Activated CD4-positive, alpha-beta T cell treated with anti-CD3 and anti-CD28 coated beads for 36 hours (primary cell): ENCODE measurements at places on chromosomes 3 and 15.
A peak's percentile ranks its signal among the peaks of the same experiment; 100 is the strongest.

- no peak for DNase-seq
Measured at GRCh38 chr3:74054566-74054965, 429.8 kb upstream of the PDZRN3 start.

- DNase-seq = no peak
Measured at GRCh38 chr15:94791510-94791909, 560.1 kb downstream of the MCTP2 start.

GRCh38 chr3:171453180-171453886, 6.9 kb downstream of the TNIK start:
- no peak for DNase-seq

- DNase-seq = peak; percentile 42
Measured at GRCh38 chr15:60899322-60899966, 329.7 kb downstream of the RORA start.

GRCh38 chr3:149812165-149812605, 830 bp upstream of the RNF13 start:
- DNase-seq = no peak

DNA sequence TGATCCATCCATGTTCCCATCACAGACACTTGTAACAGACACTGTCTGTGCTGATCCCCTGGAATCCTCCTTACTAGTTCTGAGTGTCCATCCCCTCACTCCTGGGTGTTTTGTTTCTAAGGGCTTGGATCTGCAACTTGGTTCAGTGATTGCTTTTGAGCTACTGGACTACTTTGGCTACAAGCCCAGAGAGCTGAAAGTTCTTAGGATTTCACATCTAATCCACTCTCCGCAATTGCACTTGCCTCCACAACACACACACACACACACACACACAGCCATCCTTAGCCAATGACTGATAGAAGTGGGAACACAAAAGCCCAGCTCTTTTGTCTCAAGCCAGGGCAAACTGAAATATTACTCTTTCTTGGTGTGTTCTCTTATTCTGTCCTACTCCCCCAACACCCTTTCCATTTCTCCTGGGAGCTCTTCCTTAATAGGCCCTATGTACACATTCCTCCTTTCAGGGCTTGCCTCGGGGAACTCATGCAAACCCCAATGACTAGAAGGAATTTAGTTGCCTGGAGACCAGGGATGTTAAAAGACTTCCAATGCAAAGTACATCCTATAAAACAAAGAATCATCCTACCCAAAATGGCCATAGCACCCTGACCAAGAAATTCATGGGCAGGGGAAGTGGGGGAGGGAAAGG, 206.1 kb upstream of the UBE2E2 start:
- no peak for DNase-seq

DNA sequence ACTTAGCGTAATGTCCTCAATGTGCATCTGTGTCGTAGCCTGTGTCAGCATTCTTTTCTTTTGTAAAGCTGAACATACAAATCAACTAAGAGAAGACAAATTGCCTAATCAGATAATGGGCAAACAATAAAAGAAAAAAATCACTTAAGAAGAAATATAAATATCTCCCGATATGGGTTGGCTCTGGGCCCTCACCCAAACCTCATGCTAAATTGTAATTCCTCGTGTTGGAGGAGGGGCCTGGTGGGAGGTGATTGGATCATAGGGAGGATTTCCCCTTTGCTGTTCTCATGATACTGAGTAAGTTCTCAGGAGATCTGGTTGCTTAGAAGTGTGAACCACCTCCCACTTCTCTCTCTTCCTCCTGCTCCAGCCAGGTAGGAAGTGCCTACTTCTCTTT, 285.0 kb upstream of the LYSMD4 start:
- no peak for DNase-seq

DNA sequence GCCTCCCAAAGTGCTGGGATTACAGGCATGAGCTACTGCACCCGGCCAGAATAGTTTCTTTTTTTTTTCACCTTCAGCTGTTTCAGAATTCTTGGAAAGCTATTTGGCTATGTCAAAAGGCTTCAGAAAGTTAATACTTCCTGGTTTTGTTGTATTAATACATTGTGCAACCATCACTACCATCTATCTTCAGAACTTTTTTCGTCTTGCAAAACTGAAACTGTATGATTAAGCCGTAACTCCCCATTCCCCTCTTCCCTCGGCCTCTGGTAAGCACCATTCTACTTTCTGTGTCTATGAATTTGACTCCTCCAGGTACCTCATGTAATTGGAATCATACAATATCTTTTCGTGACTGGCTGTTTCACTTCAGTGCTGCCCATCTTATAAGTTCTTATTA, 5.2 kb upstream of the NOX5 start:
- no peak for DNase-seq

DNA sequence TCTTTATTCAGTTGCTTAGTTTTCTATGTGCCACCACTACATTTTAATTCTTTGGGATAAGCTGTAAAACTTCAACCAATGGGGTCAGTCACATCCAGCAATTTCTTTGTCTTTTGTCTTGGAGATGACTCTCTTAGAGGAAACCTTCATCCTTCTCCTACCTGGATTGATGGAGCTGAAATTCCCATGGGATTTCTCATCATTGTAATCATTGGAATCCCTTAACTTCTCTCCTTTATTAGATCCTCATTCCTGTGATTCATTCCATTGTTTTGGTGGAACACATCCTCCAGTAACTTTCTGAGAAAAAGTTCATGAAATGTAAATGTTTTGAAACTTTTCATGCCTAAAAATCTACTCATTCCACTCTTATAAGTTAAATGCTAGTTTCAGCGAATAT, 9.6 kb upstream of the PLOD2 start:
- DNase-seq = no peak

DNA sequence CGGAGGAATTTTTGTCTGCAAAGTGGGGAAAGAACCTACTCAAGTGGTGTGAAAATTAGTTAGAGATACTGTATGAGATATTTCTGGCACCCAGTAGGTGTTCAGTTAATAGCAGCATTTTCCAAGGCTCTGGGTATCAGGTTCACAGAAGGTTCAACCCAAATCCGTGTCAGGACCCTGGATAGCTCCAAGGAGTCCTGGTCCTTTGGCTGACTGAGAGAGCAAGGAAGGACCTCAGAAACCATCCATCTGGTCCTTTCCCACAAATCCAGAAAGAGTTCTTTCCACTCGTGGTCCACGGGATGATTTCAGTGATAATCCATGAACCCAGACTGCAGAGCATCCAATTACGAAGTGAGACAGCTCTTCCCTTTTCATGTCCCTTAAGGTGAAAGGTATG, 51.4 kb downstream of the SLC6A11 start:
- peak; percentile 12 for DNase-seq

DNA sequence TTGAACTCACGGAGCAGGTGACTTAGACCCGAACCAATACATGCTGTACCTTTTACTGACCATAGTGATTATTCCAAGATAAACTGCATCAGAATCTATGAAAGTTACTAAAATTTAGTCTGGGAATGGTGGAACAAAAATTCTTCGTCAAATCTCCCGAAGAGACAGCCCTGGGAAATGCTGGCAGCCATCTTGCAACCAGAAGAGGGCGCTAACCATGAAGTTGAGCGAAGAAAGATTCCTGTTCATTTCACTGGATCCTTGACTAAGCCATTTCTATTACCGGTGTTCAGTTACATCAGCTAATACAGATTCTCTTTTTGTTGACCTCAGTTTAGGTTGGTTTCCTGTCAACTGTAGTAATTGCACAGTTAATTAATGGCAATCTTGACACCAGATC, 199.6 kb downstream of the SLC9A9 start:
- peak; percentile 15 for DNase-seq
